Suppressor macrophage treated with lipopolysaccharide for 1 hour (primary cell): ENCODE measurements at places on chromosomes 12 and 14.

DNA sequence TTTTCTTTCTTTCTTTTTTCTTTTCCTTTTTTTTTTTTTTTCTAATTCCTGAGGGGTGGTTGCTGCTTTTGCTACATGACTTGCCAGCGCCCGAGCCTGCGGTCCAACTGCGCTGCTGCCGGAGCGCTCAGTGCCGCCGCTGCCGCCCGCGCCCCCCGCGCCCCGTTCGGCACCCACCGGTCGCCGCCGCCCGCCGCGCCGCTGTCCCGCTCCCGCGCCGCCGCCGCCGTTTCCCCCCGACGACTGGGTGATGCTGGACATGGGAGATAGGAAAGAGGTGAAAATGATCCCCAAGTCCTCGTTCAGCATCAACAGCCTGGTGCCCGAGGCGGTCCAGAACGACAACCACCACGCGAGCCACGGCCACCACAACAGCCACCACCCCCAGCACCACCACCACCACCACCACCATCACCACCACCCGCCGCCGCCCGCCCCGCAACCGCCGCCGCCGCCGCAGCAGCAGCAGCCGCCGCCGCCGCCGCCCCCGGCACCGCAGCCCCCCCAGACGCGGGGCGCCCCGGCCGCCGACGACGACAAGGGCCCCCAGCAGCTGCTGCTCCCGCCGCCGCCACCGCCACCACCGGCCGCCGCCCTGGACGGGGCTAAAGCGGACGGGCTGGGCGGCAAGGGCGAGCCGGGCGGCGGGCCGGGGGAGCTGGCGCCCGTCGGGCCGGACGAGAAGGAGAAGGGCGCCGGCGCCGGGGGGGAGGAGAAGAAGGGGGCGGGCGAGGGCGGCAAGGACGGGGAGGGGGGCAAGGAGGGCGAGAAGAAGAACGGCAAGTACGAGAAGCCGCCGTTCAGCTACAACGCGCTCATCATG lies 654 bp downstream of the FOXG1 start:
- no peak for DNase-seq

- DNase-seq: no peak
Observed at GRCh38 chr14:69848903-69849391, 30.3 kb upstream of the SMOC1 start.

GRCh38 chr14:21911877-21912276 lies 238.3 kb upstream of the OR4E1 start:
- DNase-seq: no peak

GRCh38 chr14:92558319-92558718 lies 44.7 kb downstream of the RIN3 start:
- DNase-seq: no peak

DNA sequence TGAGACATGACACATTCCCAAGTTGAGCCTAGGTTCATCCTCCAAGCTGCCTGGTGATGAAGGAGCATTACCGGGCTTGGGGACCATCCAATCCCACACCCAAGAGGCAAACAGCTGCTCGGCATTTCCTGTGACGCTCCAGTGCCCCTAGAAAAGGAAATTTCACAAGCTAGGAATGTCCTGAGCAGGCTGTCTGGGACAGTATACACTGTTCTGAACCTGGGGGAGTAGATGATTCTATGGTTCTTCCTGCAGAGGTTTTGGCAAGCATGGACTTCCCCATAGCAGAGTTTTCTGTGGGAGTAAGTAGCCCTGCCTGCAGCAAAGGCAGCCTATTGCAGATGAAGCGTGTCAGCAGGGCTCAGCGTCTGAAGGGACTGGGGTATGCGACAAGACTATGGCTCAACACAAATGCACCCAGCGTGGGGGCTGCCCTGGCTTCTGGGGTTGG lies 47.4 kb upstream of the SRSF5 start:
- peak; percentile 99 for DNase-seq

DNA sequence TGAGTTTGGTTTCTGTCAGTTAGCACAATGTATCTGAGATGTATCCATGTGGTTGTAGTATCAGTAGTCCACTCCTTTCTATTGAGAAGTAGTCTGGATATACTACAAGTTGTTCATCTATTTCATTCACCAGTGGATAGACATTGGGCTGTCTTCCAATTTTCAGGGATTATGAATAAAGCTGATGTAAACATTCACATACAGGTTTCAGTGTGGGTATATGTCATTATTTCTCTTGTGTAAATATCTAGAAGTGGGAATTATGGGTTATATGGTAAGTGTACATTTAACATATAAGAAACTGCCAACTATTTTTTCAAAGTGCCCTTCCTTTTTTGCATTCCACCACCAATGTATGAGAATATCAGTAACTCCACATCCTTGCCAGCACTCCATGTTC lies 35.9 kb downstream of the PHLDA1 start:
- peak; percentile 6 for DNase-seq

GRCh38 chr12:8052679-8053078 lies 13.5 kb downstream of the C3AR1 start:
- peak; percentile 75 for DNase-seq

GRCh38 chr14:47103771-47104170 lies 452.2 kb upstream of the RPL10L start:
- no peak for DNase-seq

GRCh38 chr12:50706606-50707005 lies 57.3 kb upstream of the ATF1 start:
- DNase-seq: no peak

GRCh38 chr14:33700052-33700451 lies 250.8 kb downstream of the EGLN3 start:
- no peak for DNase-seq

- DNase-seq: peak; percentile 79
Observed at GRCh38 chr14:23118506-23119362, at the start of gene CEBPE. Gene CEBPE, minus strand, starts transcription at chr14:23119255. Its CDS starts 164 bp downstream, at chr14:23119091.
